Activated T-helper 2 cell treated with anti-CD3 and anti-CD28 coated beads, Interferon-gamma antibody, Interleukin-2, Interleukin-4, amounts not matched to agents 10 μg/mL and 5 μg/mL and 100 μg/mL, durations not matched to agents 14 hours and 24 hours and 36 hours (primary cell): ENCODE measurements at places on chromosomes 5 and 9.

DNA sequence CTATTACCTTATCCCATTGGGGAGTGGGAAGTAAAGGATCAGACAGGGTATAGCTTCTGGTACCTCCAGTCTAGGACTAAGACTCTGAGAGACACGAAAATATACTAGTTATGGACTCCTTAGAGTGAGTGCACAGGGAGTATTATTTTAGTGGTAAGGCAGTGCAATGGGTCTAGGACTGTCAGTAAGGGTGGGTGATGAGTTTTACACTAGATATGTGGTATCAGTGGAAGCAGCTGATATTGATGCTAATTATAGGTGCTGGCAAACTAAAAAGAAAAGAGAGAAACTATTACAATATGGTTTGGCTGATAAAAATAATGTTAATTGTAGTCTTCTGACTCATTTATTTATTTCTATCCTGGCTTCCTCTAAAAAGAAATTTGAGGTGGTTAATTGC is 118.6 kb downstream of the UNC13B start:
- no peak for DNase-seq

DNA sequence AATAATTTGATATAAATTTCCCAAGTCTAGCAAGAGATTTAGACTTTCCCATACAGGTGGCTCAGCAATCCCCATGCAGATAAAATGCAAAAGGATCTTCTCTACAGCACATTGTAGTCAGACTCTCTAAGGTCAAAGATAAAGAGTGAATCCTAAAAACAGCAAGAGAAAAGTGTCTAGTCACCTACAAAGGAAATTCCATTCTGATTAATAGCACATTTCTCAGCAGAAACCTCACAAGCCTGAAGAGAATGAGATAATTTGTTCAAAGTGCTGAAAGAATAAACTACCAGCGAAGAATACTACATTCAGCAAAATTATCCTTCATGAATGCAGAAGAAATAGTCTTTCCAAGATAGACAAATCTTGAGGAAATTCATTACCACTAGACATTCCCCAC is 493.3 kb downstream of the PRELID2 start:
- DNase-seq = no peak

DNA sequence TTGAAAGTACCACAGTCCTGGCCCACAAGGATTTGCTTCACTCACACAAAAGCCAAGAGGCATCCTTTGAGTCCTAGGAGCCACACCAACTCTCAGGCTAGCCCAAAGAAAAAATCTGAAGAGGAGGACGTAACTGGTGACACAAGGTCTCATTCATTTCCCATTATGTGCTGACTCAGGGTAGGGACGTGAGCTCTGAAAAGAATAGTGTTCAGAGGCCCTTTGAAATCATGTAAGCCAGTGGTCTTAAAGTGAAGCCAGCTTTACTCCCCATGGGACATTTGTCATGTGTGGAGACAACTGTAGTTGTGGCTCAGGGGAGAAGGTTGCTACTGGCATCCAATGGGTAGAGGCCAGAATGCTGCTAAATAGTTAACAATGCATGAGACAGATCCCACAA is 332.4 kb downstream of the KCTD16 start:
- no peak for DNase-seq

- no peak for DNase-seq
These were observed 350.8 kb downstream of the DMRT2 start for GRCh38 chr9:1400983-1401382.

DNA sequence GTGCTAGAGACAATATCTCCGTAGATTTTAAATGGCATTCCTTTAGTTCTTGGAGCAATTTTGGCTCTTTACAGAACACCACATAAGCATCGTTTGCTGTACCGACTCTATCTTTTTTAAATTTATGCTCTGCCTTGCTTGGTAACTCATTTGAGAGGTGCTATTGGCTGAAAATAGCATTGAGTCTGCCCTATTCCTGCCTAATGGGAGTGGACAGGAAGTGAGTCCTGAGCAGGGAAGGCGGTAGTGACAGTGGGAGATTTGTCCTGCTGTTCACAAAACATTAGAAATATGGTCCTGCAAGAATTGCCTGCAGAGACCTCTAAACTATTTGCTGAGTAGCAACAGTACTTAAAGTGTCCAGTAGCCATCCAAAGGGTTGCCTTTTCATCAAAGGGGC is 115.2 kb upstream of the IFNE start:
- DNase-seq = no peak

DNA sequence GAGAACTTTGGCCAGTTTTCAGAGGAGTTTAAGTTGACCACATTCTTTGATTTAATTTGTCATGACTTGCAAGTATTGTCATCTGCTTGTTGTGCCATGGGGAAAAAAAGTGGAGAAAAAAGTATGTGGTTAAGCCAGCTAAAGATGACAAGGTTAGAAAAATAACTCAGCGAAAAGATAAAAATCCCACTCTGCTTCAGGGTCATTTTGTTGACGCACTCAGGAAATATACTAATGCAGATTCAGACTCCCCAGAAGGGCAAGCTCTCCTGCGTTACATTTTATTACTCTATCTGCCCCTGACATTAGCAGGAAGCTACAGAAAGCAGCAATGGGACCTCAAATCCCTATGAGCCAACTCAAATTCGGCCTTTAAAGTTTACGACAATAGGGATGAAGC is 27.6 kb upstream of the TESK1 start:
- no peak for DNase-seq

- no peak for DNase-seq
These were observed 343.3 kb upstream of the KLF4 start for GRCh38 chr9:107832871-107833270.

DNA sequence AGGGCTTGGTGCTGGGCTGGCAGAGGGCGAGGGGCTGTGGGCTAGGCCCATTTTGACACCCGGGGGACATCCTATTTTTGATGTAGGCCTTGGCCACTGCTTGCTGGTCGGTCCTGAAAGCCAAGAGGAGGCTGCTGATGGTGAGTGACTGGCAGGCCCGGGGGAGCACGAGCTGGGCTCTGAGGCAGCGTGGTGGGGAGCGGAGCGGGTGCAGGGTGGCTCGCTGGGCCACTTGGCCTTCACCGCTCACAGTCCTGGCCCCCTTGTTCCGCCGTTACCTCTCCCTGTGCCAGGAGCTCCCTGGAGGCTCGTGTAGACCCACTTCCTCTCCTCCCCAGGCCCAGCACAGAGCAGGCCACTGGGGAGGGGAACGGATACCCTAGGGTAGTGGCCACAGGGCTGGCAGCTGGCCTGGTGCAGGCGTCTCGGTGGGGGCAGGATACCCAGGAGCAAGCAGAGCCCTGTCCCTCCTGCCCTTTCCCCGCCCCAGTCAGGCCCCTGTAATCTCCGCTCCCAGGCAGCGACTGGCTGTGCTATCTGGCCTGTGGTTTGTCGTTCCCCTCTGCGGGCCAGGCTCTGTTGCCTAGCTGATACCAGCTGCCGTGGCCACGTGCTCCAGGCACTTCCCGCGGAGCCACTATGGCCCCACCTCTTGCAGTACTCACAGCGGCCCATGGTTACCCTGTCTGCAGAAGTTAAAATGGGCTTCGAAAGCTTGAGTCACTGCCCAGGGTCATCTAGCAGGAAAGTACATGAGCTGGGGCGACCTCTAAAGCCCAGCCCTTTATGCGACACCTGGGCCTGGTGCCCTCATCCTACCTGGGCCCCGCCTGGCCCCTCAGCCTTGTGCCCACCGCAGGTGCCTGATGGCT is 11.7 kb upstream of the DOLPP1 start:
- peak; percentile 62 for DNase-seq

GRCh38 chr9:127281891-127282290 is 17.3 kb downstream of the GARNL3 start:
- DNase-seq = no peak

GRCh38 chr5:37889612-37890317 is 49.9 kb upstream of the GDNF start:
- DNase-seq = no peak

- no peak for DNase-seq
These were observed 100.7 kb downstream of the NLN start for GRCh38 chr5:65822710-65823109.

DNA sequence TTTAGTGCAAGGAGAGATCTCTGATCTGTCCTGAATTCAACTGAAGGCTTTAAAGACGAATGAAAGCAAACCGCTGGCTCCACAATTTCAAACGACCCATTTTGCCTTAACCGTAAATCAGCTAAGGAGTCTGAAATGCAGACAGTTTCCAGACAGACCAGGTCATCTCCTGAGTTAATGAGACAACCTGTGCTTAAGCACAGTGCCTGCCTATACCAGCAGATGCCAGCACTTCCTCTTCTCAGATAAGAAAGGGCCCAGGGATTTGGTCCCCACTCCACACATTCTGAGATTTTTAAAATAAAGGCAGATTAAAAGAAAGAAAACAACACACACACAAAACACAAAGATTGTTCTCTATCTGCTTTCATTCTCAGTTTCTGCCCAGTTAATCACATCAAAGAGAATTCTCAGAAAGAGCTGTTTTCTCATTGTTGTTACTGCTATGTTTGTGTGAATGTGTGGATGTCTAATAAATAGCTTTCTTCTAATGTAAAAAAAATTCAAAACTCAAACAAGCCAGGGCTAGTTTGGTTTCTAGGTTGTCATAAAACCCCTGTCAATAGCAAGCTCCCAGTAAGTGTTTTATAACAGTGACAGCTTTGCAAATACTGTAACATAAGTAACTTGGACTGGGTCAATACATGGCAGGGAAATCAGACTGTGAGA is 157.7 kb upstream of the SLC24A2 start:
- DNase-seq = no peak

GRCh38 chr9:34628656-34629490 is at the start of gene ARID3C:
Gene ARID3C, minus strand, starts transcription at chr9:34629066. Its CDS starts 1,052 bp downstream, at chr9:34628014.
- peak; percentile 22 for DNase-seq

DNA sequence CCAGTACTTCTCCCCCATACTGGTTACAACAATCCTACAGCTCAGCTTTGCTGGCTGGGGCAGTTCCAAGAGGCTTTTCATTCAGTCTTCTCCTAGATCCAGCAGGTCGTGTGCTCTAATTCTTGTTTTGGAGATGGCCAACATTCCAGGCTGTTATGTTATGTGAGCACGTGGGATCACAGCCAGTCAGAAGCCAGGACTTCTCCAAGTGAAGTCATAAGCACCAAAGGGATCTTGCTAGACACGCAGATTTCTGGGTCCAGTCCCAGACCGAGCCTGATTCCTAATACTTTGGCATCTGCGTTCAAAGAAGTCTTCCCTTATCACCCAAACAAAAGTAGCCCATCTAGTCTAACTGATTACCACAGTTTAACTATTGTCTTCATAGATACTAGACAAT is 1.4 kb upstream of the LARP1 start:
- no peak for DNase-seq

DNA sequence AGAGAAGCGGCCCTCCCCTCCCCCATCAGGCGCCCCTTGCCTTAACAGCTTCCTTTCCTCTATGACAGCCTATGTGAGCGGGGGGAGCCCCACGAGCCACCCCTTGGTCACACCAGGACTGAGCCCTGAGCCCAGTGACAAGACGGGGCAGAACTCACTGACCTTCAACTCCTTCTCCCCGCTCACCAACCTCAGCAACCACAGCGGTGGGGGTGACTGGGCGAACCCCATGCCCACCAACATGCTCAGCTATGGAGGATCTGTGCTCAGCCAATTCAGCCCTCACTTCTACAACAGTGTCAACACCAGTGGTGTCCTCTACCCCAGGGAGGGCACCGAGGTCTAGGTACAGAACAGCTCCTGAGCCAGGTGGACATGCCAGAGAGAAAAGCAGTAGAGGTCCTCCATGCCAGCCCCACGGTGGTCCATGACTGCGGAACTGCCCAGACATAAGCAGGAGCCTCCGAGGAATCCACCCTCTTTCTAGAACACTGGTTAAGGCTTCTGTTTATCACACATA is 2.6 kb downstream of the FOXI1 start:
- no peak for DNase-seq

DNA sequence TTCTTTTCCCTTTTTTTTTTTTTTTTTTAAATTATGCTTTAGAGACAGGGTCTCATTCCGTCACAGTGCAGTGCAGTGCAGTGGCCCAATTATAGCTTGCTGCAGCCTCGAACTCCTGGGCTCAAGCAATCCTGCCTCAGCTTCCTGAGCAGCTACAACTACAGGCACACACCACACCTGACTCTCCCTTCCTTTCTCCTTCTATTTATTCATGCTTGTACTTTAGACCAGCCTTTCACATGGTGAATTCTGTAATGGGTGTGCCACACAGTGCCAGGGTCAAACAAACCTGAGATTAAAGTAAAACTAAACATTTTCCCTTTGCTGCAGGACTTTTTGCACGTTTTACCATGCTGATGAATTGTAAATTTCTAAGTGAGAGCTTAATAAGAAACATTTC is 8.0 kb downstream of the SH3RF2 start:
- DNase-seq = no peak

- DNase-seq = no peak
These were observed 298.5 kb upstream of the CDH18 start for GRCh38 chr5:20286512-20286911.

- DNase-seq = no peak
These were observed 74.4 kb downstream of the ATG10 start for GRCh38 chr5:82046276-82046647.
